ENCODE measurements at places on chromosomes 5 and 9.

GRCh38 chr9:70258692-70259511 lies at the start of gene SMC5:
TSS of gene SMC5 (plus strand) at chr9:70258978. CDS start at chr9:70259079, 101 bp downstream.
- DNase-seq: peak; percentile 93

- DNase-seq: no peak
Measured at GRCh38 chr9:79007701-79008483, 563.9 kb upstream of the TLE4 start.

GRCh38 chr5:104128348-104128747 lies 565.8 kb upstream of the NUDT12 start:
- DNase-seq: no peak

DNA sequence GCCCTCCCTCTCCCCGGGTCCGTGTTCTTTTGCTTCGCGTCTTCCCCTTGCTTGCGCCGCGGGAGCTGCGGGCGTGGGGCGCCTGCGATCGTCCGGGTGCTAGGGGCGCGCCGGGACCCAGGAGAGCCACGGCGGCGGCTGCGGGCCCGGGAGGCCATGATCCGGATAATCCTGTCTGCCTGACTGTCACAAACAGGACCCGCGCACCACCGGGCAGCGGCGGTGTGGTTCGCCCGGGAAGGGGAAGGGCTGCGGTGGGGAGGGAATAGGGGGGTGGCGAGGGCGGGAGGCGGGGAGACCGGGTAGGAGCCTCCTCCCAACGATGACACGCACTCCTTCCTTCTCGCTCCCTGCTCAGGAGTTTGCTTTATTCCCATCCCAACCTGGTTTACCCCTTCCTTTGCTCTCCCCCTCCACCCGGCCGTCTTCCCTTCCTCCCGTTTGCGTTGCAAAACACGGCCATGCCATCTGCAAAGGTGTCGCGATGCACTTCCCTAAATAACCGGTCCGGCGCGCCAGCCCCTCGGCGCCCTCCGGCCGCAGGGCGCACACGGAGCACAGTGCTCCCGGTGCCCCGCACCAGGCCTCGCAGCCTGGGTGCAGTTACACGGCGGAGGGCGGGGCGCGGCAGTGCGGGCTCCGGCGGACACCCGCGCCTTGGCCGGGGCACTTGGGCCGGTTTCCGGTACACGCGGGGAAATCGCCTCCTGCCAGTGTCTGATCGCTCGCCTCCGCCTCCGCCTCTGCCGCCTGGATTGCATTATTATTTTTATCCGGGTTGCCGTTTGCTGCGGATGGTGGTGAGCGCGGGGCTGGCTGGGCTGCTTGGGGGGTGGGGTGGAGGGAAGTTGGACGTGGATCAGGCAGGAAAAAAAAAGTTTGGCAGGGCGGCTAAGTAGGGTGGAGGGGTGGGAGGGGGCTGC lies 1.5 kb downstream of the SMARCA2 start:
- DNase-seq: peak; percentile 86

DNA sequence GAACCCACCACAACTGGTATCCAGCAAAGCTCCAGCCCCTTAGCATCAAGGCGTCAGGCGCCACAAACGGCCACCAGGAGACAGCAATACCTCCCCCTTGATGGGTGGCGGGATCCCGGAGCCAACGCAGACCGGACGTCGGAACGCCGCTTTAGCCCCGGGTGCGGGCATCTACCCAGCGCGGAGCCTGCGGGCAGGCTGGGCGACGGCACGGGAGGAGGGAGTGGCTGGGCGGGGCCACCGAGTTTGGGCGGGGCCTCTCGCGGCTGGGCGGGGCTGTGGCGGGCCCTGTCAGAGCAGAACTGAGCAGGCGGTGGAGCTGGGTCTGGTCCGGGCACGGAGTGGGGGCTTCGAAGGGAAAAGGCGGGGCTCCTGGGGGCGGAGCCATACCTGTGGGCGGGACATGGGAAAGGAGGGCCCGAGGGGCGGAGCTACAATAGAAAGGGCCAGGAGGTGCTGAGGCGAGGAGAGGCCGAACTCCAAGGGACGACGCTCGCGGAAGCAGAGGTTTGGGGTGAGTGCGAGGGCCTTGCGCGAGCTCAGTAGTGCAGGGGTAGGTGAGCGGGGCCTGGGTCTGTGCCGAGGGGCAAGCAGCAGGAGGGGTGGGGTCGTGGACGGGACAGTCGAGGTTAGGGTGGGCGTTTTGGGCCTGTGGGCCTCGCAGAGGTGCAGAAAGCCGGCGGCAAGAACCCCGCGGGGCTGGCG lies 40.2 kb upstream of the GARNL3 start:
- DNase-seq: peak; percentile 98

GRCh38 chr5:59151162-59151889 lies 568.5 kb downstream of the RAB3C start:
- no peak for DNase-seq

- DNase-seq: peak; percentile 20
Measured at GRCh38 chr5:158875272-158875679, 224.4 kb downstream of the EBF1 start.

- DNase-seq: no peak
Measured at GRCh38 chr9:93463638-93464248, 10.4 kb upstream of the FAM120AOS start.

- DNase-seq: peak; percentile 50
Measured at GRCh38 chr5:103808464-103809106, 246.0 kb upstream of the NUDT12 start.

- peak; percentile 68 for DNase-seq
Measured at GRCh38 chr5:97142521-97143254, at the start of gene LIX1. TSS of gene LIX1 (minus strand) at chr5:97142611. CDS start at chr5:97142576, 35 bp downstream.

DNA sequence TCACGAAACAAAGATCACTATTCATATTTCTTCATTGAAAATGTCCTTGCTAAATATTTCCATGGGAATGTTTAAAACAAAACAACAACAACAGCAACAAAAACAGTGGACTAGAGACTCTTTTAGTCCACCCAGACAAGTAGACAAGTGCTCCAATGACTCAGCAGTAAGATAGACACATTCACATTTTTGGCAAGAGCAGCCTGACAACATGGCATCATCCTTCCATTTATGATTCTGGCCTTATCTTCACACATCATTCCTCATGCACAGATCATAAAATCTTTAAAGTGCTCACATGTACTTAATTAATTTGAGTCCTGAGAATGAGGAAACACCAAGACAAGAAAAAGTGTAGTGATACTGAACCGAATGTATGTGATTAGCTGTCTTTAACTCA lies 132.6 kb upstream of the PDE4D start:
- no peak for DNase-seq

DNA sequence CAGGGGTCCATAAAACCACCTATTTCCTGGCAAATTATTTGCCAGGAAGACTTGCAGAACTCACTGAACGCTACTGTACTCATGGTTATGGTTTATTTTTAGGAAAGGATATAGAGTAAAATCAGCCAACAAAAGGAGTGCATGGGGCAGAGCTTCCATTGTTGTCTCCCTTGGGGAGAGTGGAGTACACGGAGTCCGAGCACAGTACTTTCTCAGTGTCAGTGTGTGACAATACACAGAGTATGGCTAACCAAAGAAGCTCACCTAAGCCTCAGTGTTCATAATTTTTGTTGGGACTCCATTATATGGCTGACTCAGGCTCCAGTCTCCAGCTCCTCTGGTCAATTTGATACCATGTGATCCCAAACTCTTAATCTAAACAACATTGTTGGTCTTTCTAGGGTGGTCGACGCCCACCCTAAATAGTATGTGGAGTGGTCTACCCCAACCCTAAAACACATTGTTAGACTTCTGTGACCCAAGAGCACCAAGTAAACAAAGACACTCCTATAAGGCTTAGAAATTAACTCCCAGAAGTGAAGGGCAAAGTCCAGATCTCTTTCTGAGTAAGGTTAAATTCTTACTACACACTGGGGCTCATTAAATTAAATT lies 74.9 kb downstream of the SLC44A1 start:
- DNase-seq: no peak

GRCh38 chr9:69579760-69580581 lies 92.2 kb downstream of the APBA1 start:
- DNase-seq: no peak

DNA sequence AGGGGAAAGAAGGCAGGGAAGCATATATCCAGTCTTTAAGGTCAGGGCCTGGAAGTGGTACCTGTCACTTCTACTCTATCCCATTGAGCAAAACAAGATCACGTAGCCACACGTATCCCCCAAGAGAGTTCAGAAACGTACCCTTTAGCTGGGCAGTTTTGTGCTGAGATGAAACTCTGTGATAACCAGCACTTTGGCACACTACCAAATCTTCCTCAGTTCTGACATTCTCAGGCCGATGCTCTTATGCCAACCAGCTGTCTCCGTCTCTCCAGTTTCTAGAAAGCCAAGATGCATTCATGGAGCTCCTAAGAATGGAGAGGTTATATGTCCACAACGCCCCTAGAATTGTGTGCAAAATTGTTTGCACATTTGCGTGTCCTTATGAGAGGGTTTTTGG lies 176.6 kb upstream of the MSX2 start:
- DNase-seq: no peak

DNA sequence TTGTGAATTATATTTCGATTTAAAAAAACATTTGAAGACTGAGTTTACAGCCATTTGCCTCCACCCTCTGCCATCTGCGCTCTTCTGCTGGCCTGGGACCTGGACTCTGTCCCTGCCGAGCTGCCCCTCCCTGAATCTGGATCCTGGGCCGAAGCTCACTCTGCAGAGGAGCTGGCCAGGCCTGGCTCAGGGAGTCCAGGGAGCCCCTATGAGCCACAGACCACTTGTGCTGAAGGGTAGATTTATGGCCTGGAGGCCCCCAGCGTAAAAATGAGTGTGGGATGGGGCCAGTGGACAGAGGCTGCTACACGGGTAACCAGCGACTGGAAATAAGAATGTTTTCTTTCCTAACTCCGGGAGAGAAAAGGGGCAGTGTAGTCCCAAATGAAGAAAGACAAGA lies 129.8 kb downstream of the FGF18 start:
- DNase-seq: no peak

DNA sequence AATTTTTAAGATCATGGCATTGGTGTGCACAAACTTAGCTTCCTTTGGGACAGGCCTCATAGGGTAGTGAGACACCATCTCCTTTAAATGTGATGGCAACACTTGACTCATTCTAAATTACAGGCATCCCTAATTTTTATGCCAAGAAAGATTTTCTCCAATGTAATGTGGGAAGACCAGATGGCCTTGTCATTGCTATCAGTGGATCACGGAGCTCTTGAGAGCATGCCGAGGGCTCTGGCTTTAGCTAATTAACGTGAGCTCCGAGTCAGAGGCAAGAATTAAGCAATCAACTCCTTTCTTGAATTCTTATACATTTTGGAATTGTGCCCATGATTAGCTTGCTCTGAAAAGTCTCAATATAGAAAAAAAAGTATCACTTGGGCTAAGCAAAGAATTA lies 215.8 kb downstream of the LRRC70 start:
- DNase-seq: no peak

GRCh38 chr9:127832248-127832647 lies 22.2 kb downstream of the ENG start:
- no peak for DNase-seq

- no peak for DNase-seq
Measured at GRCh38 chr5:139340051-139340450, 1.6 kb upstream of the PAIP2 start.

GRCh38 chr5:62305358-62305714 lies 670 bp upstream of the KIF2A start:
- no peak for DNase-seq

DNA sequence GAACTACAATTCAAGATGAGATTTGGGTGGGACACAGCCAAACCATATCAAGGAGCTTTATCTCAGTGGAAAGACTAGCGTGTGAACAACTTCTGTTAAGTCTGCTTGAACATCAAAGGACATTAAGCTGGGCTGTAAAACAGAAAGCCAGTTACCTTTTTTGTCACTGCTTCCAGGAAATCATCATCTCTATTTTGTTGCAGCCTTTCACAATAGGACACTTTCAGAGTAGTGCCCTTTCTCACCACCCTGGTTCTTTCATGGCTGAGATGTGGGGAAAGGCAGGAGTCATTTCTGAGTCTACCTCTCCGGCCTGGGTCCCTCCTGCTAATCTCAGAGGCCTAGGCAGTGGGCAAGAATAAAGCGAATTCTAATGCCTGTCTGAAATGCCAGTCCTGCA lies 96.2 kb upstream of the PPP1R2B start:
- DNase-seq: no peak

- no peak for DNase-seq
Measured at GRCh38 chr5:86337667-86338460, 279.9 kb upstream of the COX7C start.

DNA sequence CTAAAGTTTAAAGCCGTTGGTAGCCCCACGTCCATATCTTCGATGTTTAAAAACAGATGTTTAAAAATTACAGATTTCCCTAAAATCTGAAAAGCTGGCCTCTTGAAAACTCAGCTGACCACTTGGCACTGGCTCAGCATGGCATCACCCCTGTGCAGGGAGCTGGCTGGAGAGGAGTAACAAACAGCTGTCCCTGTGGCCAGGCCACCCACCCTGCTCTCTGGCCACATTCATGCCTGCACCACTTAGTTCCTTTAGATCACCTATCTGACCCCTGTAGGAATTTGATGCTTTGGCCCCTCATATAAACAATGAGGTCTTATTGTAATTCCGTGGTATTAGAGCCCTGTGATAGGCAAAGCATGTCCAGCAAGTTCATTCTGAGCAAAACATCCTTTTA lies 107.5 kb downstream of the FRMD3 start:
- DNase-seq: no peak

DNA sequence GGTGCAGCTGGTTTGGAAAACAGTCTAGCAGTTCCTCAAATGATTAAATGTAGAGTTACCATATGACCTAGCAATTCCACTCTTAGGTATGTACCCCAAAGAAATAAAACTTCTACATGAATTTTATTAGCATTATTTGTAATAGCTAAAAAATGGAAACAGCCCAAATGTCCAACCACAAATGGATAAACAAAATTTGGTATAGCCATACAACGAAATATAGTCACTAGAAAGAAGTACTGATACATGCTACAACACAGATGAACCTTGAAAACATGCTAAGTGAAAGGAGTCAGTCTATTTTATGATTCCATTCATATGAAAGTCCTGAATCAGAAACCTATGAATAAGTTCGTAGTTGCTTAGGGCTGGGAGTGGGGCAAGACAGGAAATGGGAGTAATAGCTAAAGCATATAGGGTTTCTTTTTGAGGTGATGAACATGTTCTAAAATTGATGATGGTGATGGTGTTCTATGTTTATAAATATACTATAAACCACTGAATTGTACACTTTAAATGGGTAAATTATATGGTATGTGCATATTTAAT lies 6.3 kb downstream of the GDF9 start:
- DNase-seq: no peak

- peak; percentile 75 for DNase-seq
Measured at GRCh38 chr9:131407717-131408195, 13.9 kb downstream of the PRRC2B start.

GRCh38 chr5:142727735-142728047 lies 41.8 kb upstream of the FGF1 start:
- DNase-seq: no peak

DNA sequence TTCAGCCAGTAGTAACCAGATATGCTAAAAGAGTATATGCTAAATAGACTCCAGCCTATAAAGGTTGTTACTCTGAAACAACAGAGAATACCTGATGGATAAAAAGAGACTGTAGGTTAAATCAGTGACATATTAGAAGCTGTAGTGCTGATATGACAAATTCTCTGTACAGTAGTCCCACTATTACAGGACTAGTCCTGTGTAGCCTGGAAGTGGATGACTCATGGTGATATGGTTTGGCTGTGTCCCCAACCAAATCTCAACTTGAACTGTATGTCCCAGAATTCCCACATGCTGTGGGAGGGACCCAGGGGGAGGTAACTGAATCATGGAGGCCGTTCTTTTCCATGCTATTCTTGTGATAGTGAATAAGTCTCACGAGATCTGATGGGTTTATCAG lies 276.2 kb upstream of the POU5F2 start:
- no peak for DNase-seq

- peak; percentile 3 for DNase-seq
Measured at GRCh38 chr5:65482736-65483545, 1.2 kb upstream of the ADAMTS6 start.
